Spinal cord (tissue), 10 donors: ENCODE measurements at places on chromosomes 12 and 14. TPM values are rescaled to one million over a fixed set of nuclear protein-coding genes. Genes with fewer than 3 reads are reported as not detected.

DNA sequence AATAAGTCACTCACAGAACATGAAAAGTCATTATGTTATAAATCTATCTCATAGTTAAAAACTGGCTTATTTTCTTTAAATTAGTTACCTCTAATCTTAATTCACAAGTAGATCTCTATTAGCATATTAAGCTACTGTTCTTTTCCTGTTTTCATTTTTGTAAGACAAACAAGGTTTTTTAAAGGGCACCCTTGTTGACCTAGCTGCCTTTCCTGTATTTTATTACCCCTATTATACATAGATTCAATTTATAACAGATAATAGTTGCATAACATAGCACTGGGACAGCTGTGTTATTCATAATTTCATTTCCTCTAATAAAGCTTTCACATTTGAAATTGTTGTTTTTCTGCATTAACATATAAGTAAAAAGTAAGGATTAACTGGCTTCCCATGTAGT is 1500.7 kb upstream of the FLRT2 start:
- no peak overlapping the region for H3K27ac ChIP-seq
- no peak overlapping the region for H3K4me3 ChIP-seq
- no peaks in the 10 kb centered on the region for H3K27me3 ChIP-seq
- no peaks in the 10 kb centered on the region for H3K4me1 ChIP-seq

DNA sequence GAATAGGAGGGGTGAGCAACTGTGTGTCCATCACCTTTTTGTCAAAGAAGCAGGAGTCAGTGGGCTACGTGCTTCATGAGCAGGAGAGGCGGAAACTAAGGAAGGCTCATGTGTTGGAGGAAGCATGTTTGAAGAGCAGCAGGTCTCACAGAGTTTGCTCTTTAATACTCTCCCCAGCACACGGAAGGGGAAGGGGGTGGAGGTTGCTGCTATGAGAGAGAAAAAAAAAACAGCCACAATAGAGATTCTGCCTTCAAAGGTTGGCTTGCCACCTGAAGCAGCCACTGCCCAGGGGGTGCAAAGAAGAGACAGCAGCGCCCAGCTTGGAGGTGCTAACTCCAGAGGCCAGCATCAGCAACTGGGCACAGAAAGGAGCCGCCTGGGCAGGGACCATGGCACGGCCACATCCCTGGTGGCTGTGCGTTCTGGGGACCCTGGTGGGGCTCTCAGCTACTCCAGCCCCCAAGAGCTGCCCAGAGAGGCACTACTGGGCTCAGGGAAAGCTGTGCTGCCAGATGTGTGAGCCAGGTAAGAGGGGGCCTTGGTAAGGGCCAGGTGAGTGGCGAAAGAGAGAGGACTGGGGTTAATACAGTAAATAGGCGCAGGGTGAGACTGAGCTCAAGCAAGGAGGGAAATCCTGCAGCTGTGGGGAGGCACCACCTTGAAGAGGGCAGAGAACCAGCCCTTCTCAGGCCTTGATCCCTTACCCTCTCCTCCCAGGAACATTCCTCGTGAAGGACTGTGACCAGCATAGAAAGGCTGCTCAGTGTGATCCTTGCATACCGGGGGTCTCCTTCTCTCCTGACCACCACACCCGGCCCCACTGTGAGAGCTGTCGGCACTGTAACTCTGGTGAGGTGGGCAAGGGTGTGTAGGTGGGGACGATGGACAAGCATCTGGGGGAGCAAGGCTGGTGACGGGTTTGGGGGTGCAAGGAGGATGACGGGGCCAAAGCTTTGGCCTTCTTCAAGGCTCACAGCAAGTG is at the start of gene CD27:
CD27 (plus strand) TSS at position 252 of the 985 bp plus-strand sequence; CDS start at position 393, 141 bp downstream.
- H3K4me1 ChIP-seq, result peaks cover 3% of the 10 kb centered on the region
- peaks cover 19% of the 10 kb centered on the region for H3K36me3 ChIP-seq
- H3K27me3 ChIP-seq, result no peaks in the 10 kb centered on the region
- no peak within 1 kb of the TSS for H3K27ac ChIP-seq
- no peak for DNase-seq

GRCh38 chr12:109273354-109273753 is 35.7 kb downstream of the FOXN4 start:
- H3K4me1 ChIP-seq, result peaks cover 4% of the 10 kb centered on the region
- H3K27ac ChIP-seq, result no peak overlapping the region
- no peak overlapping the region for H3K4me3 ChIP-seq
- peaks cover 3% of the 10 kb centered on the region for H3K27me3 ChIP-seq

DNA sequence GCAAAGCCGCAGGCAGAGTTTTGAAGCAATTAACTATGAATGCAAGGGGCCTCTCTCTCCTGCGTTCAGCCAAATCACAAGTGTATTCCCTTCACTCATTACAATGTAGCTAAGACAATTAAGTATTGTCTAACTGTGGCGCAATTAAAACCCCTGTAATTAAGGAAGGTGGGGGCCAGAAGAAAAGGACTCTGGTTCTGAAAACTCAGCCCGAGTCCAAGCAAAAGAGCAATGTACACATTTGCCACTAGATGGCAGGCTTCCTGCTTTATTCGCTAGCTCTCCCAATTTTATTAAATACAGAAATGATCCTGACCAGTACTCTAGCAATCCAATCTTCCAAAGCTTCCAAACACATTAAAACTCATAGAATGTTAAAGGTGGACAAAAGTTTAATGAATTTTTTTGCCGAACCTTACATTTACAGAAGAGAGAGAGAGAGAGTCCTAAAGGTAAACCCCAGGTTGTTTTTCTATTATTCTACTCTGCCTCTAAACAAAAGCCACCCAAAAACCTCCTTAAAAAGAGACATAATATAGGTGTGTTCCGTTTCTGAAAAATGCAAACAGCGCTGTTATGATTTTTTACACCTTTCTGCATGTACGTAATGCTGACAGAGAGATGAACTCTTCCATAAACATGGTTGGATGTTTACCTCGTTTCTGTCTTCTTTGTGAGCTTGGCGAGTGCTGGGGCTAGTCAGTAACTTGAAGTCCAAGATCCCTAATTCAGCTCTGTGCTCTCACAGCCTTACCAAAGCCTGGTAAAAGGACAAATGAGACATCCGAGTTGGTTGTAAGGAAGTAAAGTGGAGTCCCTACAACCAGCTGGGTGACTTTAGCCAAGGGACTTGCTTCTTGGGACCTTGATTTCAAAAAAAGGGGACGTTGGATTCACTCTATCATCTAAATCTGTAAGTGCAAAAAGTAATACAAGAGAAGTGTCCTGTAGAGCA is 50.9 kb upstream of the VASH1 start:
- peaks cover 9% of the 10 kb centered on the region for H3K4me1 ChIP-seq
- H3K4me3 ChIP-seq, result no peak overlapping the region
- H3K27me3 ChIP-seq, result no peaks in the 10 kb centered on the region
- no peaks in the 10 kb centered on the region for H3K36me3 ChIP-seq

GRCh38 chr12:58915037-58915436 is 5.3 kb downstream of the LRIG3 start:
- peak overlapping the region; percentile 95 for H3K27ac ChIP-seq
- H3K36me3 ChIP-seq, result no peaks in the 10 kb centered on the region
- peaks cover 6% of the 10 kb centered on the region for H3K4me1 ChIP-seq
- DNase-seq, result no peak

GRCh38 chr12:98513379-98514322 is 1.7 kb upstream of the TMPO start:
- H3K27ac ChIP-seq, result peak overlapping the region; percentile 5
- no peak for DNase-seq
- no peak overlapping the region for H3K4me3 ChIP-seq
- H3K36me3 ChIP-seq, result no peaks in the 10 kb centered on the region

- peak; percentile 23 for DNase-seq
- H3K27me3 ChIP-seq, result peaks cover 95% of the 10 kb centered on the region
- no peak overlapping the region for H3K27ac ChIP-seq
- H3K4me1 ChIP-seq, result peaks cover 14% of the 10 kb centered on the region
- H3K4me3 ChIP-seq, result no peak overlapping the region
- H3K36me3 ChIP-seq, result no peaks in the 10 kb centered on the region
Measured at GRCh38 chr14:28758885-28759652, 7.5 kb upstream of the FOXG1 start.

DNA sequence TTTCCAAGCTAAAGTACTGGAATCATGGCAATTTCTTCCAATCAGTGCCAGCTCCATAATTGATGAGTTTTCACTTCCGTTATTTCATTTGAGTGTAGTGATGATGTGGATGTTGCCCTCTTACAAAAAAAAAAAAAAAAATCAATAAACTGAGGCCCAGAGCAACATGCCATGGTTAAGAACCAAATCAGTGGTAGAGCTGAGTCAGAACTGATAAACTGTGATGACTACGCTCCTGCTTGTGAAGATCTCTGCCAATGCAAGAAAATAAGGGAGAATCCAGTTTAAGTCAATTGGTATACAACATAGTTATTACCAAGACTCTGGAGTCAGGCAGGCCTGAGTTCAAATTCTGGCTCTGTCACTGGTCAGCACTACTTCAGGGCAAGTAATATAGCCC is 102.7 kb downstream of the GPR135 start:
- no peak overlapping the region for H3K4me3 ChIP-seq
- H3K27me3 ChIP-seq, result no peaks in the 10 kb centered on the region
- H3K36me3 ChIP-seq, result peaks cover 16% of the 10 kb centered on the region
- no peak overlapping the region for H3K27ac ChIP-seq
- DNase-seq, result no peak
- peaks cover 8% of the 10 kb centered on the region for H3K4me1 ChIP-seq

DNA sequence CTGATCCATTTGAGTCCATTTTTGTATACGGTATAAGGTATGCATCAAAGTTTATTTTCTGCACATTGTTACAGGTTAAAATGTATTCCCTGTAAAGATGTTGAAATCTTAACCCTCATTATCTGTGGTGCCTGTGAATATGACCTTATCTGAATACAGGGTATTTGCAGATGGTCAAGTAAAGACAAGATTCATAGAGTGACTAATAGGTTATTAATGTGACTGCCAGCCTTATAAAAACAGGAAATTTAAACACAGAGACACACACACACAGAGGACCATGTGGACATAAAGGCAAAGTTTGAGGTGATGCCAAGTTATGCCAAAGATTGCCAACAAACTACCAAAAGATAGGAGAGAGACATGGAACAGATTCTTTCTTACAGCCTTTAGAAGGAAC is 347.2 kb upstream of the DCN start:
- H3K4me3 ChIP-seq, result no peak overlapping the region
- H3K27ac ChIP-seq, result no peak overlapping the region
- no peaks in the 10 kb centered on the region for H3K27me3 ChIP-seq
- DNase-seq, result no peak
- no peaks in the 10 kb centered on the region for H3K36me3 ChIP-seq

DNA sequence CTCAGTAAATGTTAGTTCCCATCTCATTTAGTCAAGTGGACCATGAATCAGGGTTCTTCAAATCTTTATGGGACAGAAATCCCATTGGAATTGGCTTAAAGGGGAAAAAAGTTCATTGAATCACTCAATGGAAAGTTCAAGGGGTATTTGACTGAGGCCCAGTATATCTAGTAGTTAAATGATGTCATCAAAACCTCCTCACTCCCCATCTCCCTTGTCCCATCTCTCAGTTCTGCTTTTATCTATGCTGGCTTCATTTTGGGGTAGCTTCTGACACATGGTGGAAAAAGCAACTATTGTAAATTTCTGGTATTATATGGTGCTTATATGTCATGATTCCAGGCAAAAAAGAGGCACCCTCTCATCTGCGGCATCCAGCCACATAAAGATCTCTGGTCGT is 51.9 kb downstream of the DAAM1 start:
- no peak overlapping the region for H3K4me3 ChIP-seq
- H3K36me3 ChIP-seq, result no peaks in the 10 kb centered on the region
- H3K27ac ChIP-seq, result no peak overlapping the region
- no peaks in the 10 kb centered on the region for H3K27me3 ChIP-seq

DNA sequence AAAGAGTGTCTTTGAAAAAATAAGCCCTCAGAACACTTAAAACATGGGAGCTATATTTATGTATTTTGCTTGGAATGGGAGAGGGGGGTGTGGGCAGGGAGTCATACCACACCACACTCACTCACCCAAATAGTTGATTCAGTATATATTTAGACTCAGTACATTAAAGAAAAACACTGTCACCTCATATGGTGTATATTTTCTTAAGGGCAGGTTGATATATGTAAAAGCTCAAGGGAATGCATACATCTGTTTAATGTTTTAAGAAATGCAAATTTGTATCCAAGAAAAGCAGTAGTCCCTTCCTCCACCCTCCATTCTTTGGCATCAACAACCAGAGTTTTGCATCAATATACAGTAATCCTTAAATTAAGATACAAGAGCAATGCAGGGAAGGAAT is 1.4 kb downstream of the NFYB start:
- peak overlapping the region; percentile 3 for H3K27ac ChIP-seq
- H3K27me3 ChIP-seq, result no peaks in the 10 kb centered on the region
- H3K4me3 ChIP-seq, result peak overlapping the region; percentile 62
- peaks cover 3% of the 10 kb centered on the region for H3K36me3 ChIP-seq
- no peak for DNase-seq

- no peak overlapping the region for H3K4me3 ChIP-seq
- no peaks in the 10 kb centered on the region for H3K27me3 ChIP-seq
- DNase-seq, result no peak
- H3K4me1 ChIP-seq, result no peaks in the 10 kb centered on the region
- H3K27ac ChIP-seq, result no peak overlapping the region
Measured at GRCh38 chr12:80862531-80862930, 75.2 kb downstream of the LIN7A start.

DNA sequence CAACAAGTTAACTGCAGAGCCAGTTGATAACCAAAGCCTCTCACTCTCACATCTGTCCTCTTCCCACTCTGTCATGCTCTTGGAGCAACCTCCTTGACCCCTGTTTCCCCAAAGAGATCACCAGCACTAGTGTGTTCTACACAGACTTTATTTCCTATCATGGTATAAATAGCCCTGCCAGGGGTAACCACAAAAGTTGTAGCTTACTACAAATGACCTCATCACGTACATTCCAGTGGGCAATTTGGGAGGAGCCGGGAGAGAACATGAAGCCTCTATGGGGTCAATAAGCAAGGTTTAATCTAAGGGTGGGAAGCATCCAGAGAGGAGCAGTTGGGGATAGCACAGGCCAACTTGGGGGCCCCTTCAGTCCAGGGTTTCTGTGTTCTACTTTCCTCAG is 186.5 kb downstream of the KCNA5 start:
- no peak overlapping the region for H3K4me3 ChIP-seq
- DNase-seq, result no peak
- no peaks in the 10 kb centered on the region for H3K27me3 ChIP-seq
- H3K4me1 ChIP-seq, result no peaks in the 10 kb centered on the region
- H3K27ac ChIP-seq, result no peak overlapping the region

- H3K27ac ChIP-seq, result no peak overlapping the region
- H3K4me1 ChIP-seq, result no peaks in the 10 kb centered on the region
- H3K27me3 ChIP-seq, result no peaks in the 10 kb centered on the region
- H3K36me3 ChIP-seq, result peaks cover 3% of the 10 kb centered on the region
- H3K4me3 ChIP-seq, result no peak overlapping the region
- DNase-seq, result no peak
Measured at GRCh38 chr12:4496145-4496838, 42.4 kb upstream of the RAD51AP1 start.

GRCh38 chr12:114476159-114476558 is 70.2 kb upstream of the TBX5 start:
- no peak overlapping the region for H3K4me3 ChIP-seq
- peaks cover 72% of the 10 kb centered on the region for H3K27me3 ChIP-seq
- H3K27ac ChIP-seq, result no peak overlapping the region
- no peaks in the 10 kb centered on the region for H3K36me3 ChIP-seq
- peak; percentile 51 for DNase-seq

ESYT1 gene
- 49.7 TPM for polyA plus RNA-seq

HOXC10 gene
- not detected for polyA plus RNA-seq

KRT75 gene
- 0.12 TPM for polyA plus RNA-seq

IAPP gene
- 0.30 TPM for polyA plus RNA-seq

TAS2R9 gene
- 0.24 TPM for polyA plus RNA-seq

PIANP gene
- 86.8 TPM for polyA plus RNA-seq

PACS2 gene
- 177 TPM for polyA plus RNA-seq

HIP1R gene
- 56.6 TPM for polyA plus RNA-seq

LRRIQ1 gene
- polyA plus RNA-seq, result 12.0 TPM

DPF3 gene
- 13.9 TPM for polyA plus RNA-seq

A2M gene
- 218 TPM for polyA plus RNA-seq

GPR162 gene
- polyA plus RNA-seq, result 113 TPM

CLEC14A gene
- polyA plus RNA-seq, result 12.3 TPM

SAV1 gene
- polyA plus RNA-seq, result 26.6 TPM

GLIPR1L2 gene
- 4.8 TPM for polyA plus RNA-seq
